ENCODE measurements at places on chromosomes 11 and 22. TPM values are rescaled to one million over a fixed set of nuclear protein-coding genes. Genes with fewer than 3 reads are reported as not detected.

E2F8 gene
- 7.7 TPM for total RNA-seq

WBP2NL gene
- total RNA-seq: not detected

DNA sequence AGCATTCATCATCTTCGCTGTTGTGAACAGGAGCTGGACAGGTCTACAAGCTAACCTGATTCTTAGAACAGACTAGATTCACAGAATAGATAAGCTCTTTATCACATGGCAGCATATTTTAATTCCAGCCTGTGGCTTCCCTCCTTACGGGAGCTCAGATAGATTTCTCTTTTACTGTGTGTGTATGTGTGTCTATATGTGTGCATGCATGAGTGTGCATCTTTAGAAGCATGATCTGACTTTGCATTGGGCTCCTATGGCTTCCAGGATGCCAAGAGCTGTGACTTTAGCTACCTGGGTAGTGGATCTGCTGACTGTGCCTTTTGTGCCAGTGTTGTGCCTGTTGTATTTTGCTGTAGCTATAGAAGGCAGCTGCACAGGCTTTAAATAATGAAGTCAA lies 44.3 kb downstream of the ZNRF3 start:
- DNase-seq: no peak

GRCh38 chr11:94302776-94303175 lies 1.6 kb upstream of the IZUMO1R start:
- no peak for DNase-seq

PTDSS2 gene
- total RNA-seq: 24.4 TPM

- no peak for DNase-seq
These were observed 327.7 kb downstream of the TENM4 start for GRCh38 chr11:79113054-79113690.

GRCh38 chr11:61294717-61295595 lies at the start of gene VWCE:
VWCE (minus strand) TSS chr11:61295316; CDS start chr11:61295037, 279 bp downstream.
- DNase-seq: peak; percentile 63

GRCh38 chr11:114036147-114036811 lies 23.2 kb upstream of the ZBTB16 start:
- DNase-seq: peak; percentile 76

LRRC74B gene
- total RNA-seq: not detected

DNA sequence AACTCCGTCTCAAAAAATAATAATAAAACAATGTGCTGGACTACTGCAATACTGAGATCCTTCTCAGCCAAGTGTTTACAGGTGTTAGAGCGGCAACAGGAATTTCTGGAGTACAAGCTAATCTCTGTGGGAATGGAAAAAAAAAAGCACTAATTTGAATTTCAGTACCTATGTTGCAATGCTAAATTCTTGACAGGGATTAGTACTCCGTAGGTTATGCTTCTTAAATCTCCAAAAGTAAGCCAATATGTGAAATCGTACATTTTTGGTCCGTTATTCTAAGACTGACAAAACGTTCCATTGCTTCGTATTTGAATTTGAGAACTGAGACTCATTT lies 1.1 kb downstream of the ATL3 start:
- no peak for DNase-seq

OR51B4 gene
- total RNA-seq: not detected

GRCh38 chr22:35850831-35851230 lies 133.2 kb downstream of the APOL5 start:
- DNase-seq: no peak

GRCh38 chr22:22069450-22070370 lies 87.1 kb upstream of the TOP3B start:
- no peak for DNase-seq

DNA sequence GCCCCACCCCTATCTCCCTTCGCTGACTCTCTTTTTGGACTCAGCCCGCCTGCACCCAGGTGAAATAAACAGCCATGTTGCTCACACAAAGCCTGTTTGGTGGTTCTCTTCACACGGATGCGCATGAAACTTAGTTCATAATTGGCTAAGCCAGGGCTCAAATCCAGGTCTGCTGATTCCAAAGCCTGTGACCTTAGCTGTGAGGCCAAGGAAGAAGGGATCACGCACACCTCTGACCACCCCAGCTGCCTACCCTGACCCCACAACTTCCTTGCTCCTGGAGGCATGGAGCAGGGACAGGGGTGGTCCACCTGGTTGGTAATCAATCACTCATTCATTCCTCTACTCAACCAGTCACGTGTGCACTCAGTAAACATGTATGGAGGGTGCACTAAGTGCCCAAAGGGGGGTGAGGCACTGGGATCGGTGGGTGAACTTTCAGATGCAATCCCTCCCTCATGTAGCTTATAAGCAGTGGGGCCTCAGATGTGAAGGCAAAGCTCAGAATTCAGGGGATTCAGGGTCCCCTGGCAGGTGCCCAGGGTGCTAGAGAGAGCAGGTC lies 10.3 kb downstream of the FXYD2 start:
- no peak for DNase-seq
